8988T (cell line): ENCODE measurements at places on chromosomes 13 and 19.

GRCh38 chr19:18800079-18800478 lies 9.0 kb upstream of the COMP start:
- DNase-seq: no peak

DNA sequence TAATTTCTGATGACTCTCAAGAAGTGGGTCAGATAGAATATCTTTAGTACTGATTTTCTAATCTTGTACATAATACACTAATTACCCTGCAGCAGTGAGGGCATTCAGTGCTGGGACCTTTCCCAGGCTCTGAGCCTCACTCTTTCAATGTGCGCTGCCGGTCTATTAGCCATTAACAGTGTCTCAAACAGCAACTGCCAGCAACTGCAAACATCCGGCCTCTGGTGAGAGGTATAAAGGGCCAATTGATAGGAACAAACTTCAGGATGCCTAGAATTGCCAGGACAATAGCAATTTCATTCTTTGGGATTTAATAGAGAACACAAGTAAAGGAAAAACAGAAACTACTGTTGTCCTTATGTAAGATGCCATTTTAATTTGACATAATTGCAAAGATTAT lies 604.4 kb upstream of the SPRY2 start:
- no peak for DNase-seq

GRCh38 chr13:67314405-67314804 lies 84.3 kb upstream of the PCDH9 start:
- DNase-seq: no peak

DNA sequence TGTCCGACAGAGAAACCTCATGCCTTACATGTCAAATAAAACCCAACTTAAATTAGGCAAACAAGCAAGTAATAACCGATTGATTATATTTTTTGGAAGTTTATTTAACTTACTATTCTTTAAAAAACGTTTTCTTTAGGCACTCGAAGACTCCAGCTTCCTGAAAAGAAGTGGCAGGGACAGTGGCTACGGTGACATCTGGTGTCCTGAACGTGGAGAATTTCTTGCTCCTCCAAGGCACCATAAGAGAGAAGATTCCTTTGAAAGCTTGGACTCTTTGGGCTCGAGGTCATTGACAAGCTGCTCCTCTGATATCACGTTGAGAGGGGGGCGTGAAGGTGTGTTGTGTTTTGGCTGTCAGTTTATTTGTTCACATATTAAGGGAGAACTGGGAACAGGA lies 164.4 kb downstream of the LMO7 start:
- DNase-seq: no peak

DNA sequence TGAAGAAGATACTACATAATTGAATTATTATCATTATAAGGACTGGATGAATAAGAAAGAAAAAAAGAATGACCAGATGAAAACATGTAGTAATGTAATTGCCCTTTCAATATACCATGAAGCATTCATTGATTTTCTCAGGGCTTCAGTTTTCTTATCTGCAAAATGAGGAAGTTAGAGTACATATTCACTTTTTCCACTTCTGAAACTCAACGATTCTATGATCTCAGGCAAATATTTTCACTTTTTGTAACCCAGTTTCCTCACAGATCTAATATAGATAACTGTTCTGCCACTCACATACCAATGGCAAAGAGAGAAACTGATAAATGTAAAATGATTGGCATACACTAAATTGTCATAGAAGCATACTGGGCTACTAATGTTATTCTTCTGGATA lies 856.6 kb upstream of the KLHL1 start:
- DNase-seq: no peak
